Right renal pelvis (tissue), 4 donors: ENCODE measurements at places on chromosomes 11 and 22. TPM values are rescaled to one million over a fixed set of nuclear protein-coding genes. Genes with fewer than 3 reads are reported as not detected.
A peak's percentile ranks its signal among the peaks of the same experiment; 100 is the strongest.

DNA sequence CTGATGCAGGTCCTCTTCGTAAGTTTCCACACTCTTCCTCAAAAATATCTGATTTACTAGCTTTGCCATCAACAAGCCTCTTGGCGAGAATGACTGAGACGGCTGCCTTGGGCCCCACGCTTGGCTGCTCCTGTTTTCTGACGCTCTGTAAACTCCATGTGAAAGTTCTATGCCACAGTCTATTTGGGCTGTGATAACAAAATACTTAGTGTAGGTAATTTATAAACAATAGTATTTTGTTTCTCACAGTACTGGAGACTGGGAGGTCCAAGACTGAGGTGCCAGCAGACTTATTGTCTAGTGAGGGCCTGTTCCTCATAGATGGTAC is 123.2 kb upstream of the SORL1-AS1 start:
- no peak for DNase-seq

DNA sequence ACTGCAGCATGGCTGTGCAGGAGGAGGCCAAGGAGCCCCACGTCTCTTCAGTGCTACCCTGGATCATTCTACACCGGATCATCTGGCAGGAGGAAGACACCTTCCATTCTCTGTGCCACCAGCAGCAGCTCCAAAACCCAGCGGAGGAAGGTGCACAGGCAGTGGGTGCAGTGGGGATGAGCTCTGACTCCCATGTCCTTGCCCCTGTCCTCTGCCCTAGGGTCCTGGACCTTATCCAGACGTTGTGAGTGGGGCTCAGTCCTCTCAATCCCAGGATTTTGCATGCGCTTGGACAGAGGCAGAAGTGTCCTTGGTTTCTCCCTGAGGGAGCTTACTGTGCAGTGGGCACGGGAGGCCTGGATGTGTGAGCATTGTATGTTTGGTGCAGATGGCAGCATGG is 61.3 kb downstream of the CABIN1 start:
- DNase-seq: no peak

DNA sequence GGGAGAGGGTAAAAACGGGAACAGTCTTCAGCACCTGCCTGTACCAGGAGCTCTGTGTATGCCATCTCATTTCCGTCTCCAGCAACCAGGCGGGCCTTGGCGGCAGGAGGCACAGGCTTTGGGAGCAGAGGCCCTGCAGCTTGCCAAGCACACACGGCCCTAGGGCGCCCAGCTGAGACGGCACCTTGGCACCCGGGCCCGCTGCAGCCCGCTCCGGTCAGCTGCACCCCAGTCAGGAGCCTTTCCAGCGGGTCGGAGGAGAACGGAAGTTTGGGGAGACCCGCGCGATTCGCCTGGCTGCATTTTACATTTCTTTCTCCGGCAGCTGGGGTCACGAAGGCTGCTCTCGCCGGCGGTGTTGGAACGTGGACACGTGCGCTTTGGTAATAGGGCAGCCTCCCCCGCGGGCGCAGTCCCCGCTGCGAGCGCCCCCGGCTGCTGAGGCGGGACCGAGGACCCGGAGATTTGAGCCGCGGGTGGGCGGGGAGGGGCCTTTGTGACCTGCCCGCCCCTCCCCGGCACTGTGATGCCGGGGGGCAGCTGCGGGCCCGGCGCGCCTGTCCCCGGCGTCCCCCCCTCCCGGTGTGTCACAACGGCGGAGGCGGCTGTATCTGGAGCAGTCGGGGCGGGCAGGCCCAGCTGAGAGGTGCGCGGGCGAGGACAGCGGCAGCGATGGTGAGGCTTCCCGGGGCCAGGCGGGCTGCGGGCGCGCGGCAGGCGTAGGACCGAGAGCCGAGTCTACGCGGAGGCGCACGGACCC is at the start of gene TUBA8:
Gene TUBA8, plus strand, starts transcription at position 616 of the 760 bp plus-strand sequence. Its CDS starts 57 bp downstream, at position 673.
- peak; percentile 35 for DNase-seq

DNA sequence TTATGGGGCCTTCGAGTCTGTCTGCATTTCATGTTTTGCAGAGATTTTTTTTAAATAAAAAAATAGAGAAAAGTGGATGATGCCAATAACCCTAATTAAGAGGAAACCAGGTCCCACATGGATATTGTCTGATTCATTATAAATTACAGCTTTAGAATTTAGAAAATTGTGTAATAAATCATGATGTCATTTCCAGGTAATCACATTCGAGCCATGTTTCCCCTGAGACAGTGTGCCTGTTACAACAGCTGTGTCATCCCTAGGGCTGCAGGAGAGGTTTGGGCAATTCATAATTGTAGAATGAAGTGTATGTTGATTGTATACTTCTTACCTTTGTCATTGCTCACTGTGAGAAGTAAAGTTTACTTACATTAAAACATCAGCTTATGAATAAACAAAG is 38.3 kb downstream of the NCAM1 start:
- no peak for DNase-seq

- no peak for DNase-seq
These were observed 411 bp downstream of the ACTN3 start for GRCh38 chr11:66546966-66547661.

GRCh38 chr11:117456027-117456720 is 128.5 kb downstream of the CEP164 start:
- no peak for DNase-seq

GRCh38 chr22:16955081-16955480 is 52.9 kb downstream of the GAB4 start:
- no peak for DNase-seq

Gene FOLR1
- 64.6 TPM for polyA plus RNA-seq

Gene UBTFL1
- not detected for polyA plus RNA-seq
